Large intestine (tissue), 12 donors: ENCODE measurements at places on chromosomes 12 and 14. TPM values are rescaled to one million over a fixed set of nuclear protein-coding genes. Genes with fewer than 3 reads are reported as not detected.

- DNase-seq: no peak
- no peak overlapping the region for H3K4me3 ChIP-seq
- H3K27me3 ChIP-seq: no peaks in the 10 kb centered on the region
- H3K4me1 ChIP-seq: no peaks in the 10 kb centered on the region
- H3K36me3 ChIP-seq: peaks cover 19% of the 10 kb centered on the region
- H3K27ac ChIP-seq: no peak overlapping the region
Measured at GRCh38 chr14:102279688-102280348, 25.1 kb downstream of the MOK start.

The RD3L gene
- polyA plus RNA-seq: not detected

DNA sequence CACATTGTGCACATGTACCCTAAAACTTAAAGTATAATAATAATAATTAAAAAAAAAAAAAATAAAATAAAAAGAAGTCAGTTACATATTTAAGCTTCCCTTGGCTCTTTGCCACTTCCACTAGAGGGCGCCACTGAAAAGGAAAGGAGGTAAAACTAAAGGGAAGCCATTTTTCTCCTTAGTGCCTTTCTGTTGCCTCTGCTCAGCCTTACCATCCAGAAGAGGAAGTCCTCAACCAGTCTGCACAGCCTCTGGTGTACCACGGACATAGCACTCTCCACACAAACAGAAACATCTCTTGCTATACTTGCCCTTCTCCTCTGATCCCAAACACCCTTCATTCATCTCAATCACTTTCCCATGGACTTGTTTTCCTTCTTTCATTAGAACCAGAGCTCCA is 169.0 kb upstream of the EEA1 start:
- DNase-seq: peak; percentile 50
- peaks cover 41% of the 10 kb centered on the region for H3K4me1 ChIP-seq
- no peaks in the 10 kb centered on the region for H3K36me3 ChIP-seq
- no peak overlapping the region for H3K27ac ChIP-seq

The PPP4R4 gene
- polyA plus RNA-seq: 0.16 TPM

- DNase-seq: peak; percentile 46
- H3K4me3 ChIP-seq: no peak overlapping the region
- H3K4me1 ChIP-seq: peaks cover 28% of the 10 kb centered on the region
Measured at GRCh38 chr12:25254271-25254880, 3.6 kb upstream of the KRAS start.

DNA sequence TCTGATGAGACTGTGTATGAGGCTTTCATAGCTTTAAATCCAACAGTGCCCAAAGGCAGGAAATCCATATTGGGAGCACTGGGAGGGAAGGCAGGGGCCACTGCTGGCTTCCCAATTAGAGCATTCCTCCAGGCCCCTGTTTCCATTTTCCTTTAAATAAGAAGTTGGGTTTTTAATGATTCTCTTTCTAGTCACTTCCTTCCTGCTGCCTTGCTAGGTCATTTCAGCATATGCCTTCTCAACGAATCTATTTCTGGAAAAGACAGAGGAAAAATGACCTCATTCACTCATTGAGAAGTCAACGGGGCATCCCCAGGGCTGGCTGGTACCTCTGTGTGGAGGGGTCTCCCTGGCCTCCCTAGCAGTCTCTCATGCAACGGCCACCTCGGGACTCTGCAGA is 43.5 kb downstream of the IGF1 start:
- H3K36me3 ChIP-seq: no peaks in the 10 kb centered on the region
- no peak overlapping the region for H3K4me3 ChIP-seq
- no peaks in the 10 kb centered on the region for H3K27me3 ChIP-seq
- no peak for DNase-seq

DNA sequence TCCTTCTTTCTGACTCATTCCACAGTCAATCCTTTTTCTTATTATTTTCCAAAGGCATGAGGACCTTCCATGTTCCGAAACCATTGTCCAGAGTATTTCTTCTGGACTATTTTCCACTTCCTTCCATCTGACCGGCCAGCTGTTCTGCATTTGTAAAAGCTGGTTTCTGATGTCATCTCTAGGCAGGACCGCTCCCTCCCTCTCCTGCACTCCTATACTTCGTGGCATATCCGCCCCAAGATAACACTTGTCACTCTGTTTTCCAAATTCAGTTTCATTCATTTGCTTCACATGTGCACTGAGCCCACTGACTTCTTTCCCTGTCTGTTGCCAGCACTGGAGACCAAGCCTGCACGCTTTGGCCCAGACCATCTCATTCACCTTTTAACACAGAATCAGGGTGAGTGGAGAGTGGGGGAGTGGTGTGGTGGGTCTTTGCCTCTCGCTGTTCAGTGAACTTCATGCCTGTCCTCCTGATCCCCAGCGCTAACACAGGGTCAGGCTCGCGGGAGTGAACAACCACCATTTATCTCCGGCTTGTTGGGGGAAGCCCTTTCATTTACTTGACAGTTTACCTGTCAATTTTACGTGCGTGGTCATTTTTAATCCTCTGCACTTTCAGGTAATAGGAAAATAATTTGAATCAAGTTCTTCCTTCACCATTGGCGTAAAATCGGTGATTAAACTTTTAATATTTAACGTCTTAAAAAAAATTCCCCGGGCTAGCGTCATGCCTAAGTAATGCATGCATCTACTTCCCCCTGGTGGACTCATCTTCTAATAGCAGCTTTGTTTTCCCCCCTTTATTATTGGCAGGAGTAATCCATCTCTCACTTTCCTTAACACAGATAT is 52.5 kb downstream of the C12orf75 start:
- H3K4me1 ChIP-seq: peaks cover 13% of the 10 kb centered on the region
- no peaks in the 10 kb centered on the region for H3K36me3 ChIP-seq
- DNase-seq: peak; percentile 48
- H3K27me3 ChIP-seq: no peaks in the 10 kb centered on the region
- peak overlapping the region; percentile 11 for H3K4me3 ChIP-seq

DNA sequence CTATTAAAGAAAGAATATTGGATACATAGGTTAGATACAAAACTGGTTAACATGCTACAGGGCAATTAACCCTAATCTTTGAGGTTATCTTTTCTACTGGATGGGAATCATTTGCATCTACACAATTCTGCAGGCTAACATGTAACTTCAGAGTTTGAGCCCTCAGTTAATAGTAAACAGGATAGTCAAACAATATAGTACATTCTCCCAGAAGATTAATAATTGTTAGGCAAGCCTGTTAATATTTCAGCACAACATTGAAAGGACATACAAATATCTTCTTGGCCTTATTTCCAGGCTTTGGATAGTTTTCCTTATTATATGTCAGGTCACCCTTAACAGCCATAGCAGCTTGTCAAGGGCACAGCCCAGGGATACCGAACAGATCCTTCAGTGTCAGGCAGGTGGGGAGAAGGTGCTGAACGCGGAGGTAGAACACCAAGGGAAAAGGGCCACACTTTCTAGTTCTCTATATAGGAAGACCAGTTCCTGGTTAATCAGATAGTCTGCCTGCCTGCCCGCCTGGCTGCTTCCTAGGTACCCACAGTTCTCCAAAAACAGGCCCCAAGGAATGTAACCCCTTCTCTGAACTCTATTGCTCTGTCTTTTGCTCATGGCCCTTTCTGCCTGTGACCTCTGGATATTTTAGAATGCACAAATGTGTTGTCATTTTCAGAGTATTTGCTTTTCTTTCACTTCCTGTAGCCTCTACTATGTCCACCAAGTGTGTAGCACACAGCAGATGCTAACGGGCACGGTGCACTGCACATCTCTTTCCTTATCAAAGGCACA is 256.0 kb downstream of the PCNX1 start:
- no peak overlapping the region for H3K4me3 ChIP-seq
- peak; percentile 17 for DNase-seq
- H3K27me3 ChIP-seq: no peaks in the 10 kb centered on the region
- no peaks in the 10 kb centered on the region for H3K36me3 ChIP-seq
- H3K4me1 ChIP-seq: peaks cover 35% of the 10 kb centered on the region
- no peak overlapping the region for H3K27ac ChIP-seq

GRCh38 chr14:81301371-81301770 is 80.6 kb upstream of the GTF2A1 start:
- no peaks in the 10 kb centered on the region for H3K27me3 ChIP-seq
- no peak overlapping the region for H3K27ac ChIP-seq
- no peak for DNase-seq
- H3K4me3 ChIP-seq: no peak overlapping the region

DNA sequence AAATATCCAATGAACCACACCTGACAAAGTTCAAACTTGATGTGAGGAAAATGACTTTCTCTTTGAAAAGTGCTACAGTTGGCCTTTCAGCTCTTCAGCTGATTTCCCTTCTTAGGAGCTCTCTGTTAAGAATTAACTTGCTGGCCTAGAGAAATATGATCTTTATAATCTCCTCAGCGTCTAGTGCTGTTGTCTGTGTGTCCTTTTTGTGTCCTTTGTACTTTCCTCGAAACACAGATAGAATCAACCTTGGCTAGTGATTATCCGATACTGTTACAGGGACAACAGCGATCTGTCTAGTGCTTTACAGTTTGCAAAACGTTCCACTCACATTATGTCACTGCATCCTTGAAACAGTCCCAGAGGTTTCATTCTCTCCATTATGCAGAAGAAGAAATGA is 162.8 kb upstream of the RMST start:
- H3K27ac ChIP-seq: peak overlapping the region; percentile 68
- no peaks in the 10 kb centered on the region for H3K27me3 ChIP-seq
- H3K36me3 ChIP-seq: no peaks in the 10 kb centered on the region
- H3K4me1 ChIP-seq: peaks cover 29% of the 10 kb centered on the region
- no peak overlapping the region for H3K4me3 ChIP-seq

The KRT7 gene
- 8.6 TPM for polyA plus RNA-seq

The ZFP36L1 gene
- polyA plus RNA-seq: 199 TPM

DNA sequence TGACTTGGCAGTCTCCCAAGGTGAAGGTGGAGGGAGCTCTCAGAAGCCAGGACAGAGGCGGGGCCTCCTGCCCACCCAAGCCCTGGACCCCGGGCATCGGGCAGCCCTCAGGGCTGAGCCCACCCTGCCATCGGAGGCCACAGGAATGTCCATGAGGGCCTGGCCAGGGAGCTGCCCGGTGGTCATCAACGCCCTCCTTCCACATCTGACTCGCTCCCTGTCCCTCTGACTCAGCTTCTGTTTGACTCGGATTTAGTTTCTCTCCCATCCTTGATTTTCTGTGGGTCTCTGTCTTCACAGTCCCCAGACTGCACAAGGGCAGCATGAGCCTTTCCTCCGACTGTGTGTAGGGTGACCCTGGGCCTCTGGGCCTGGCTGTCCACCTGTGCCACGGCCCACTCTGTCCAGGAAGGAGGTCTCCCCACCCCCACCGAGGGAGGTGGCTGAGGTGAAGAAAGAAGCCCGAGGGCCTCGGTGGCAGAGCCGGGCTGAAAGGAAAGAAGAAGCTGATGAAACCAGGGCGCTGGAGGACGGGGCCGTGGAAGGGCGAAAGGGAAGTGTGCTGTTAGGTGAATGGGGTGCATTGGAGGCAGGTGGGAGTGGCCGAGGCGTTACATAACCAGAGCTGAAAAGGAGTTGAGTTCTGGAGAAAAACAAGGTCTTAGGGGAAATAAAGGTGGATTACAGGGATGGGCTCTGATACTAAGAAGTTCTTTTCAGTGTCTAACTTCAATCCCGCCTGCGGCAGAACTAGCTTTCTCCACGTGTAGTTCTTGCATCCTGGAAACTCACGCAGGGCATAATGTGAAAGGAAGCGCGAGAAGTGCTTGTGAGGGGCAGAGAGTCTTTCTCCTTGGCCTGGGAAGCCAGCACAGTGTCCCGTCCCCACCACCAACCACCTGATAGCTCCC is 16.7 kb upstream of the TMEM106C start:
- DNase-seq: no peak
- H3K36me3 ChIP-seq: no peaks in the 10 kb centered on the region
- no peaks in the 10 kb centered on the region for H3K27me3 ChIP-seq
- peaks cover 24% of the 10 kb centered on the region for H3K4me1 ChIP-seq
- H3K27ac ChIP-seq: no peak overlapping the region
- H3K4me3 ChIP-seq: no peak overlapping the region

DNA sequence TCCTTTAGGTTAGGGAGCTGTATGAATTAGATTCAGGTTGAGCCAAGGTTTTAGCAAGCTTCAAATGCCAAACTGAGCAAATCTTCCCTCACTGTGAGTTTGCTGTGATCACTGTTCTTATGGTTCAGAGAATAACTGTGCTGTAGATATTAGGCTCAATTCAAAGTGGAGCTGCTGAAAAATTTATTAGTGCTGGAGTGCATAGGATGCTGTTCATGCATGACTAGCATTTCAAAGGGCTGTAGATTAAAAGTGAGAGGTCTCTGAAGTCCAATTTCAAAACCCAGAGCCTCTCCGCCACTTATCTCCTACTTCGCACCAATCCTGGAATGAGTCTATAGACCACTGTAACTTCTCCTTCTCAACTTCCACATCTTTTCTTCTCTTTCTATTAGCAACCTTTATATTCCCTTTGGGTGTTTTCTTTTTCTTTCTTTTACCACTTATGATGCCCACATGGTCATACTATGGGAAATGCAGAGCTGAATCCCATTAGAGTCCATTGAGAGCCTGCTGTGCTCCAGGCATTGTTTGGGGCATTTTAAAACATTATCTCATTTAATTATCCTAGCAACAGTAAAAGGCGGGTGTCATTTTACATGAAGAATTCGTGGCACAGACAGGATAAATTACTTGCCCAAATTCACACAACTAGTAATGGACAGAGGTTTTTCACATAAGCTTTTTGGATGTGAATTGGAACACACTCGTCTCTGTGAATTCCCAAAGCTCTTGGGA is 77.5 kb upstream of the EEA1 start:
- DNase-seq: no peak
- no peaks in the 10 kb centered on the region for H3K36me3 ChIP-seq
- H3K4me3 ChIP-seq: no peak overlapping the region
- no peak overlapping the region for H3K27ac ChIP-seq
- no peaks in the 10 kb centered on the region for H3K4me1 ChIP-seq

DNA sequence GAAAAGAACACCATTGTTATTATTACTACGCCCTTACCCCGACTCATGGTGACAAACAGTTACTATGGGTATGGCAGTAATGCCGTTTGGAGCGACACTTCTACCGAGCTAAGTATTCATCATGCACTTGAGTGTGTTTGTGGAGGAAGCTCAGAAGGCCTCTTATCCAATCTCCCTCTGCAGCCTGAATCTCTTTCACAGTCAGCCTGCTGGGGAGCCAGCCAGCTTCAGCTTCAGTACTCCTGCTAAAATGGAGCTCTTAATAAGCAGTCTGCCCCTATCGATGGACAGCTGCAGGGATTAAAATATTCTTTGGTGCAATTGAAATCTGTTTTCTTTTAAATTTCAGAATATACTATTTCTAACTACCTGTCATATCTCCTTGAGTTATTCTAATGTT is 24.7 kb upstream of the ATP5MC2 start:
- peaks cover 83% of the 10 kb centered on the region for H3K27me3 ChIP-seq
- no peak for DNase-seq
- H3K36me3 ChIP-seq: no peaks in the 10 kb centered on the region
- H3K4me1 ChIP-seq: peaks cover 12% of the 10 kb centered on the region
- H3K4me3 ChIP-seq: no peak overlapping the region

- H3K4me1 ChIP-seq: peaks cover 12% of the 10 kb centered on the region
- no peaks in the 10 kb centered on the region for H3K36me3 ChIP-seq
- no peak overlapping the region for H3K27ac ChIP-seq
- no peaks in the 10 kb centered on the region for H3K27me3 ChIP-seq
- no peak overlapping the region for H3K4me3 ChIP-seq
Measured at GRCh38 chr12:510071-510825, 50.5 kb downstream of the B4GALNT3 start.
